SW 1271 (cell line): ENCODE measurements at places on chromosomes 4 and X.

GRCh38 chr4:15343000-15343399, 84.8 kb upstream of the C1QTNF7 start:
- DNase-seq: no peak

DNA sequence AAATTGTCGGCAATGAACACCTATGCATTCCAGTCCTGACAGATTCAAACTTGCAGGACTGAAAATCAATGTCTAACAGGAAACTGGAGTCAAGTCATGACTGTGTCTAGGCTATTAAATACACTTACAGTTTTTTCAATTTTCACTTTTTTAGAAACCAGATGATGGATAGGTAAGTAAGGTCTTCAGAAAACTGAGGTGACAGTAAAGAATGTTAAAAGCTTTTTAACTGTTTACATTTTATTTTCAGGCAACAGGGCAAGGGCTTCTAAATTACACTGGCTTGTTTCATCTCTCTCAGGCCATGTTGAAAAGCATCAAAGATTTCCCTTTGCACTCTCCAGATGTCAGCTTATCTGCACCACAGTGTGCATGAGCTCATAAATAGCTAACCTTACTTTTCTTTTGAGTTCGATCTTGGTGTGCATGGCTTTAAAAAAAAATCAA, 65.2 kb downstream of the SEC24D start:
- DNase-seq: no peak

GRCh38 chr4:73676861-73677323, 56.7 kb upstream of the RASSF6 start:
- DNase-seq: no peak

DNA sequence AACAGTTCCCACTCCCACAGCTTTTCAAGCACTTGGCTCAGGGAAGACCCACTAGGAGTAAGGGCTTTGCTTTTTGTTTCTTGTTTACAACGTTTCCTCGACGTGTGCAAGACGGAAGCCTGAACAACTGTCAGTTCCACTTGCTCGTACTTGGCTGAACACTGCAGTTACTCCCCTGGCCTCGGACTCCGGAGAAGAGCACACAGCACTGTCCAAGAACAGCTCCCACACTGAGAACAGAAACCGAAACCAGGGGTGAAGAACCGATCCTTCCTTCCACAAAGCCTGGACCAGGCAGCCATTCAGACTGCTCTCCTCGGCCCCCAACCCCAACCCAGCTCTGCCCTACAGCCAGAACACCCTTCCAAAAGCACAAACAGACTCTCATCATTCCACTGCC, 25.5 kb downstream of the IRF2 start:
- no peak for DNase-seq

- no peak for DNase-seq
Measured at GRCh38 chrX:24732766-24733500, 39.2 kb downstream of the POLA1 start.

DNA sequence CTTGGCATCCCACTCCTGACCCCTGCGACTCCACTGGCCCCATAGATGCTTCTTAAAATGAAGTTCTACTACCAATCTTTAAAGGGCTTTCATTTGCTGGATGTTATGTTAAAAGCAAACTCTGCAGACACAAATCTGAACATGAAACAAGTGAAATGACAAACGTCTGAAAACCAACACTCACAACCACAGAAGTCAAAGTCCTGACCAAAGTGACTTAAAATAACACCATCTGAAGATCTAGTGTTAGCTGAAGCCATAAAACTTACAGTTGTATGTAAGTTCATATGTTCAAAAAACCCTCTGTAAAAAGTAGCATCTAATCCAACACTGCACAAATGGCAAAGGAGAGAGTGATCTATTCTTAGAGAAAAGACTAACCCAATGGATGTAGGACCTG, 178.7 kb downstream of the SH3KBP1 start:
- no peak for DNase-seq
